ENCODE measurements at places on chromosomes 11 and 22. TPM values are rescaled to one million over a fixed set of nuclear protein-coding genes. Genes with fewer than 3 reads are reported as not detected.

GRCh38 chr11:32931606-32932005 is 39.0 kb downstream of the QSER1 start:
- no peak for DNase-seq

DNA sequence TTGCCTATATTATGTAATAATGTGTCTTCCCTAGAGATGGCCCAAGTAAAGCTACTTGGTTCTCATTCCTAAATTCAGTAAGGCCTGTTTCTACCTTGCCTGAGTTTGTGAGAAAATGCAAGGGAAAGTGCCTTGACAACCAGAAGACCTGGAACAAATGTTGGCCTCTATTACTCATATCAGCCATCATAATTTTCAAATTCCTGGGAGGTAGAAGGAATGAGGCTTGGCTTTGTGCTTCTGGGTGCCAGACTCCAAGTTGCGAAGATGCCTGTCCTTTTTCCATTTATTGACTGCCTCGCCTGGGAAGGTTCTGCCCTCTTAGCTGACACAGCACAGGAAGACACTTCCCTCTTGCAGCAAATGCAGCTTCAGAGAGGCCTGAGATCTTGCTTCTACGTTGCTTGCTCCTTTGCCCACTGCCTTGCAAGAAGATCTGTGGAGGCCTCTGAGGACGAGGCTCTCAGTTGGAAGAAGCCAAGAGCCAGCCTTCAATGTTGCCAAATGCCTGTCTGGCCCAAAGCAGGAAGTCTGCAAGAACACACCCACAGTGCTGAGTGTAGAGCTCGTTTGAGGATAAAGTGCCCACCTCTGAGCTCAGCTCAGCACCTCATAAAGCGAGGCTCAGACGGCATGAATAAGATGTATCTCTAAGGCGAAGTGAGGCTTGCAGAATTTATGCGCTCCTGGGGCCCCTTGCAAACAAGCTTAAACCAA is 120.1 kb downstream of the GALNT18 start:
- DNase-seq: peak; percentile 40

DNA sequence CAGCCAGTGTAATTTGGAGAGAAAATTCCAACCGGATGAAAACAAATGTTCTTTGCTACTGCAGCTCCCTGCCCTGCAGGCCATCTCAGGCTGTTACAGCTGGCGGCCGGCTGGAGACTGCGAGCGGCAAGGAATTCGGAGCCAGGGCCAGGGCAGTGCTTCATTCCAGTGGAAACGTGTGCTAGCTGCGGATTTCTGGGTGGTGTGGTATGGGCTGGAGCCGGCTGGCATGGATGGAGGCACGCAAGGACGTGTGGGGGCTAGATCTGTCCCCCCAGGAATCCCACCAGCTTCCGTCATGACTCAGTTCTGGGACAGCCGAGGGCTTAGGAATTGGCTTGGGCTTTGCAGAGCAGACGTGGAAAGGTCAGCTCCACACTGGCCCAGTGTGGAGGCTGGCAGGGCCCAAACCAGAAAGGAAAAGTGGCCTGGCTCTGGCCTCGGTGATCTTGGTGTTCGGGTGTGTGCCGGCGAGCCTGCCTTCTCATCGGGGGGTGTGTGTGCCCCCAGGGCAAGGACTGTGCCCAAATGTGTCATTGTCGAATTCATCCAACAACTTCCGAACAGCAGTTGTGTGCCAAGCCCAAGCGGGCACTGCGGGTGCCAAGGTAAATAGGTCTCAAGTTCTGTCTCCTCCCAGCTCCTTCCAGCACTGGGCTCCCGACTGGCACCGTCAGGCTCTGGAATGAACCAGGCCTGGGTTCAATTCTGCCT is 48.1 kb upstream of the SHISAL1 start:
- no peak for DNase-seq

- DNase-seq: no peak
Observed at GRCh38 chr11:101453682-101454081, 130.1 kb downstream of the TRPC6 start.

- DNase-seq: peak; percentile 56
Observed at GRCh38 chr22:42697542-42698013, 23.1 kb downstream of the A4GALT start.

DNA sequence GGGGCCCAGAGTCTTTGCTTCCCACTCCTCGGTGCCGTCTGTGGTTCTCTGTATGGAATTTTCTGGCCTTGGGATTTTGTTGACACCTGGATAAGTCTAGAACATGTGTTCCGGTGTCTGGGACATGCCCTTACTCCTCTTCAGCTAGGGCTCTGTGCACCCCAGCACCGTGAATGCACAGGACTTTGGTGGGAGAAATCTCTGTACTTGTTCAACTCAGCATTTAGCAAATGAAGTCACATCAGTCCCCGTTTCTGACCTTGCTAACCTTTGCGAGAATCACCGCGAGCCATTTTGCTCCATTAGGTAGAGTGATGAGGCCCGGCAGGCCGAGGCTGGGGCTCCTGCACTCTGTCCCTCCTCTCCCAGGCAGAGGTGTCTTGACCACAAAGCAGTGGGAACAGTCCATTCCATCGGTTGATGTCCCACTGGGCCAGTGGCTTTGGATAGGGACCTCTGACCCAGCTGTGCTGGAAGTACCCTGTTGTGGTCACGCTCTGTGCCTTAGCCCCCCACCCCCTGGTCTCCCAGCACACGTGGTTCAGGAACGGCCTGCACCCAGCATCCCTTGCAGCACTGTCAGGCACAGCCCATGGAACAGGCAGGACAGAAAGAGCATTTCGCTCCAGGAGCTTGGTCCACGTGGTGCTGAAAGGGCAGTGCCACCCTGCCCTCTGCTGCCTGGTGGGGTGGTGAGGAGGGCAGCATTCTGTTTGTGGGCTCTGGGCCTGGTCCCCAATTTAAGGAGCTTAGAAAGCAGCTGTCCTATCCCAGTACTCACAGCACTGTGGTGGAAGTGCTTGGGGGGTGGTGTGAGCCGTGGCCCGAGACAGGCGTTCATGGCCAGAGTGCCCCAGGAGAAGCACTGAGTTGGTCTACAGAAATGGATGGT is 73.4 kb downstream of the MED15 start:
- DNase-seq: no peak

GRCh38 chr11:117529816-117530215 is 202.2 kb downstream of the CEP164 start:
- DNase-seq: no peak

- DNase-seq: no peak
Observed at GRCh38 chr11:86934926-86935579, 20.1 kb downstream of the FZD4 start.

DNA sequence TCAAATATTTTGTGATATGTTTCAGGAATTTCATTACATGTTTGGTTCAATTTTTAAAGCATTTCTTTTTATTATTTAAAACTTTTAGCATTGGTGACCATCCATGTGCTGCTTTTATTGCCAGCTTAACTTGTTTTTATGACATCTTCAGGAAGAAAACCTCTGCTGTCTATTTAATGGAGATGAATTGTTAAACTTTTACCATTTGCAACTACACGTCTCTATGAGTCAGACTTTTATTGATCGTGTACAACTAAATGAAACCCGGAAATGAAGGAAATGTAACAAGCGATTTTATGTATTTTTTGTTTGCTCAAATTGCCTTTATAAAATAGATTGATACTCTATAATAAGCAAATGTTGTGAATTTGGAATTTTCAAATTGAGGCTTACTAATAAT is 113.0 kb downstream of the PTPRJ start:
- DNase-seq: no peak

- DNase-seq: no peak
Observed at GRCh38 chr11:30018495-30018894, 1.7 kb upstream of the KCNA4 start.

DNA sequence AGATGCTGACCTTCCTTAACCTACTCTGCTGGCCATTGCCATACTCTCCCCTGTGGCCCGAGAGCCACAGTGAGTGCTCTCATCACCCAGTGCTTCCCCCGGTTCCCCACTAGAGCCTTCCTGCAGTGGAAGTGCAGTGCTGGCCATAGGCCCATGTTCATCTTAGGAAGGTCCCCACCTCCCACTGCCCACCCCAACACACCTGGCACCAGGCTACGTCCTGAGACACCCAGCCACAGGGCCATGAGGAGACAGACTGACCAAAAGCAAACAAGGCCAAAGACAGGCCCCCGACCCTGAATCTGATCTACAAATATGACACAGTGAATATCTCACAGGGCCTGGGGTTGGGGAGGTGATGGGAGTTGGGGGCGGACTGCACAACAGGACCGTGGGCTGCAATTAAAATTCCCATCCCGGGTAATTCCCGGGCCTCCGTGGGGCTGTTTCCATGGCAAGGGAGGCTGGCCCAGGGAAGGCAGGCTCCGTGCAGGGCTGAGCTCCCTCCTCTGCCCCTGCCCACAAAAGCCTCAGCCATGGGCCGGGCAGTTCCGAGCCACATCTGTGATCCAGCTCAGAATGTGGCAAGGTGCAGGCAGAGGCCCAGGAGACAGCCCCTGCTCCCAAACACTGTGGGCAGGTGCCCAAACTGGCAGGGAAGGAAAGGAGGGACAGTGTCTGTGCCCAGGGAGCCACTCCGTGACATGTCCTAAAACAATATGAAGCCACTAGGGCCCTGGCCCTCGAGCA is 5.1 kb upstream of the CHST1 start:
- no peak for DNase-seq

DNA sequence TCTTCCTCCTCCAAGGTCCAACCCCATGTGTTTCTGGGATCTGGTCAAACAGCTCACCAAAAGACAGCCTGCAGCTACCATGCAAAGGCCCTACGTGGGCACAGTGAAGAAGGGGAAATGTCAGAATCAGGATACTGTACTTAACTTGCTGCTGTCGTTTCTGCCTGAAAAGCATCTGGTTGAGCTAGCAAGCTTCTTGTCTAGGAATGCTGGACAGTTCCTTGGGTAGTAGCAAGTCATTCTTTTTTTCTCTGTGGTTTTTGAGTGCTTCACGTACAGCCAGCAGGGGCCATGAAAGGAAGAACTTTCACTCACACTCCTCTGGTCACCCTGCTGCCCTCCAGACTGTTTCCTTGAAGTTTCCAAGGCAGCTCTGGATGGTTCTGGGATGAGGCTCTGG is 24.7 kb downstream of the RCOR2 start:
- no peak for DNase-seq

GRCh38 chr11:85170184-85170583 is 457.0 kb downstream of the DLG2 start:
- no peak for DNase-seq

DNA sequence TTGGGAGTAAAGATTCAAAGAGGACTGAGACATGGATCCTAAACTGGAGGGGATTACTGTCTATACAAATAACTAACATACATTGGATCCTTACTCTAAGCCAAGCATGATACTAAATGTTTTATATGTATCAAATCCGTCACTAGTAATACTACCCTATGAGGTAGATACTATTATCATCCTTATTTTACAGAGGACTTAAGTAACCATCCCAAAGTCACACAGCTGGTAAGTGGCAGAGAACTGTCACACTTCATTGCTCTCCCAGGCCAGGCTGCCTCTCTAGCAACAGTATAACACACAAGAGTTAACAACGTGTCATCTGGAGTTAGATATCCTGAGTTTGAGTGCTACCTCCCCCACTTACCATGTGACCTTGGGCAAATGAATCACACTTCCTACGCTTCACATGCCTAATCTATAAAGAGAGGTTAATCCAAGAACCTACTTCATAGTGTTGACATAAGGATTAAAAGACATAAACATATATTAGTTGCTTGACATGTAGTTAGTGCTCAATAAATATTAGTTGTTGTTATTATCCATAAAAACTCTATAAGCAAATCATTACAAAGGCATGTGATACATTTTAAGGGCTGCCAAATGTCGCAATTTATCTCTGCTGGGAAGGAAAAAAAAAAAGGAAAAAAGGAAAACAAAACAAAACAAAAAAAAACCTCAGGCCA is 33.8 kb upstream of the SPON1 start:
- no peak for DNase-seq

- no peak for DNase-seq
Observed at GRCh38 chr11:19345848-19346681, 105.3 kb upstream of the E2F8 start.

DNA sequence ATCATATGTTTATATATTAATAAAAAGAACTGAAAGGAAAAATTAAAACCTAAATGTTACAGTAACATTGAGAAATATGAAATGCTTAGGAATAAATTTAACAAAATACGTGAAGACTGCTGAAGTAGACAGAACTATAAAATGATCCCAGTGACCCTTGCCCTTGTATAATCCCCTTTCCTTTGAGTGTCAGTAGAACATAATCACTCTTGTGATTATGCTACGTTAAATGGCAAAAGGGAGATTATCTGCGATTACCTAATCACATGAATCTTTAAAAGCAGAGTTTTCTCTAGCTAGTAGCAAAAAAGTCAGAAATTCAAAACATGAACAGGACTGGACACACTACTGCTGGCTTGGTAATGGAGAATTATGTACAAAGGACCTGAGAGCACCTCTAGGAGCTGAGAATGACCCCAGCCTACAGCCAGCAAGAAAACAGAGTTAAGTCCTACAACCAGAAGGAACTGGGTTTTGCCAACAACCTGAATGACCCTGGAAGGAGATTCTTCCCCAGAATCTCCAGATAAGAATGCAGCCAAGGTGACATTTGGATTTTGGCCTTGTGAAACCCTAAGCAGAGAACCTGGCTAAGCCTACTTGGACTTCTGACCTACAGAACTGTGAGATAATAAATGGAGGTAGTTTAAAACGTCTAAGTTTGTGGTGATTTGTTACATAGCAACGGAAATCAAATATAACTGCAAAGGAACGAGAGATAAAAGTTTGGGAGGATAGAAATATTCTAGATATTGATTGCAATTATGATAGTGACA is 157.2 kb downstream of the ATG16L2 start:
- DNase-seq: no peak

- DNase-seq: no peak
Observed at GRCh38 chr11:13883589-13883988, 78.9 kb upstream of the SPON1 start.

GRCh38 chr11:128860571-128861361 is 6.3 kb downstream of the KCNJ1 start:
- DNase-seq: no peak

GRCh38 chr11:95432714-95433503 is 201.9 kb upstream of the SESN3 start:
- DNase-seq: no peak

- DNase-seq: no peak
Observed at GRCh38 chr22:20025401-20026203, 4.7 kb downstream of the TANGO2 start.

DNA sequence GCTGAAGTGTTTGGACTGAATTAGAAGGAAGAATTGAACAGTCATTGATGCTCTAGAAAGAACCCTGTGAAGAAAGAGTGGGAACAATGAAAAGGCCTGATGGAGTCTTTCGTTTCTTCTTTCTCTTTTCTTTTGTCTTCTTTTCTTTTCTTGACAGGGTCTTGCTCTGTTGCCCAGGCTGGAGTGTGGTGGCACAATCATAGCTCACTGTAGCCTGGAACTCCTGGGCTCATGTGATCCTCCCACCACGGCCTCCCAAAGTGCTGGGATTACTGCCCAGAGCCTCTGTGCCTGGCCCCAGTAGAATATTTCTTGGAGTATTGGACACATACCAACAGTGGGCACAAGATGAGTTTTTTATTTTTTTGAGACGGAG is 1.1 kb downstream of the FEN1 start:
- no peak for DNase-seq

GRCh38 chr11:79045018-79045799 is 395.6 kb downstream of the TENM4 start:
- no peak for DNase-seq

NXPE4 gene
- 95.2 TPM for total RNA-seq

PVALB gene
- total RNA-seq: not detected

H19 gene
- total RNA-seq: 4.7 TPM

CD6 gene
- 3.8 TPM for total RNA-seq

OR52E8 gene
- total RNA-seq: not detected

DUSP8 gene
- 33.9 TPM for total RNA-seq

OR51B5 gene
- not detected for total RNA-seq

ATP5MG gene
- total RNA-seq: 380 TPM

THY1 gene
- total RNA-seq: 6.6 TPM

KCTD14 gene
- total RNA-seq: 19.7 TPM

DHCR7 gene
- 163 TPM for total RNA-seq

STX3 gene
- total RNA-seq: 70.9 TPM

ALKBH8 gene
- 3.7 TPM for total RNA-seq
